ENCODE measurements at places on chromosomes 1 and 21.

DNA sequence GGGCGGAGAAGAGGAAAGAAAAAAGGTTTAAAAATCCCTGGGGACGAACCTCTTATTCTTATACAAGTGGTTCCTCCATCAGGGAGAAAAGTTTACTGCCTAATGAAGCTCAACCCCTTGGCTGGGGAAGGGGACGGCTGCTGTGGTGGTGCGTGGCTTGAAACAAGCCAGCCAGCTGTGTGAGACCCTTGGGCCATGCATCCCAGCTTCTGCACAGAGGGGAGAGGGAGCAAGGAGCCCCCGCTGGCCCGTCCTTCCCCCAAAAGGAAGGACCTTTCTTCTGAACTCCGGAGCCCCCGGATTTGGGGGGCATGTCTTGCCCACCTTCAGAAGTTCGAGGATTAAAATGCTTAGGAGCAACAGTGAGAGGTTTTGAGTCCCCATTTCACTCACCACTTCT, 67.3 kb downstream of the STUM start:
- no peak for DNase-seq

GRCh38 chr1:178702146-178702545, 22.9 kb upstream of the RALGPS2 start:
- no peak for DNase-seq

- DNase-seq: peak; percentile 70
Measured at GRCh38 chr1:109089242-109090015, 1.1 kb upstream of the TMEM167B start.

GRCh38 chr1:106780066-106780465, 276.4 kb upstream of the PRMT6 start:
- DNase-seq: no peak

GRCh38 chr1:159005161-159005560, 4.5 kb upstream of the IFI16 start:
- no peak for DNase-seq

- DNase-seq: no peak
Measured at GRCh38 chr1:93839753-93840152, 39.3 kb downstream of the DNTTIP2 start.

- DNase-seq: peak; percentile 78
Measured at GRCh38 chr1:28104866-28105467, 16.6 kb upstream of the EYA3 start.

- peak; percentile 58 for DNase-seq
Measured at GRCh38 chr1:11483581-11484320, 4.8 kb downstream of the DISP3 start.

DNA sequence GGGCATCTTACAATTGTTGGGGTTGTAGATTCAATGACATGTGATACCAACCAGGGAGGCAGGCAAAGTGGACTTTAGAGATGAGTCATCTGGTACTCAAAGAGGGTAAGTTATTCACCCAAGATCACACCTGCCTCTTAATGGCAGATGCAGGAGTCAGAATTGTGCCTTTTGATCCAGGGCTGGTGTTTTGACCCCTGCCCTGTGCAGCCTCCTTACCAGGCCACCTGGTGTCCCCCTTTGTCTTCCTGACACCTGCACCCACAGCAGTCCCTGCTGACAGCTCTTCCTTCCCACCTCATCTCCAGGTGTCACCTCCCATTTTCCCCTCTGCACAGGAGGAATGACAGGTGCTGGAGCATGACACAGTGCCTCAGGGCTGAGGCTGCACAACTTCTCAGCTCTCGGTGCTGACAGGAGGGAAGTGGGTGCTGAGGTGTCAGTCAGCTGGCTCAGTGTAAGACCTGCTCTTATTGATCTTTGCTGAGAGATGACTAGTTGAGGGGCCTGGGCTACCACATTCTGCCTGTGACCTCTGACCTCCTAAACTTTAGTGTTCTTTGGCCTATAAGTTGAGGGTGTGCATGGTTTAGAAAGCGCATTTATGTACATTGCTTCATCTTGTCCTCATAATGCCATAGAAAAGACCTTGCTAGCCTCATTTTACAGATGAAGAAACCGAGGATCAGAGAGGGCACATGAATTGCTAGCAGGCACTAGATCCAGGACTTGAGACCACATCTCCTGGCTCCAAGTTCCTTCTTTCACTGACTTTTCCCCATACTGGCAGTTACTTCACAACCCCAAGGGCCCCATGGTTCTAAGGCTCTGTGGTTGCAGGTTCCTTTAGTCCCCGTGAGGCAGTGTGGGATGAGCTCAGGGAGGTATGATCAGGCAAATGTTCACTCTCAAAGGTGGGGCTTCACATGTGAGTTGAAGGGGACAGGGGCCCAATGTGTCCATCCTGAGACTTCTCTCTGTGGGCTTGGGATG, 31.3 kb downstream of the CACNA1E start:
- DNase-seq: no peak

GRCh38 chr1:156513185-156513584, 12.6 kb upstream of the MEF2D start:
- no peak for DNase-seq

DNA sequence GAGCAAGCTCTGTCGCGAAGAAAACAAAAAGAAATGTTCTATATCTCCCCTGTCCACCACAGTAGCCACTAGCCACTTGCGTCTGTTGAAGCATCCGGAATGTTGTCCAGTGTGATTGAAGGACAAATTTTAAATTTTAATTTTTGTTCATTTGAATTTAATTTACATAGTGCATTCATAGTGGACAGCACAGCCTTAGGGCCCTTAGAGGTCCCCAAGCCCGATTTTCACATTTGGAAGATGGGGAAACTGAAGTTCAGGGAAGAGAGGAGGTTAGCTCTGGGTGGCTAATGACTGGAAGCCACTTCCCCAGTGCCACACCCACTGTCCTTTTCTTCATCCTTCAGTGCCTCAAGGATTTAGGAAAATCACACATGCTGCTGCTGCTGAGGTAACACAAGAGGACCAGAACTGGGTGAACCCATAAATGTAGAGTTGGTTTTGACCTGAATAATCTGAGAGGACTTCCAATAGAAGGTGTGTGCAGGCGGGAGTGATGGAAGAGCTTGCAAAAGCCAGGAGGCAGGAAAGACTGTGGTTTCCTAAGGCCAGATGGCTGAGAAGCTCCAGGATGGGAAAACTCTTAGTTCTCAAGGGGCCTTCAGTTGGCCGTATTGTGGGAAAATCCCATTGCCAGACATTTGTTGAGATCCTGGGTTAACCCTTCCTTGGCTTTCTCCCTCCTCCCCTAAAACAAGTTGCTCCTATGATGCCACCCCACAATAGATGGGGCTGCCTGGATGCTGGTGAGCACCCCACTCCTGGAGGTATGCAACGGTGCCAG, 49.5 kb downstream of the TRIM11 start:
- DNase-seq: no peak

DNA sequence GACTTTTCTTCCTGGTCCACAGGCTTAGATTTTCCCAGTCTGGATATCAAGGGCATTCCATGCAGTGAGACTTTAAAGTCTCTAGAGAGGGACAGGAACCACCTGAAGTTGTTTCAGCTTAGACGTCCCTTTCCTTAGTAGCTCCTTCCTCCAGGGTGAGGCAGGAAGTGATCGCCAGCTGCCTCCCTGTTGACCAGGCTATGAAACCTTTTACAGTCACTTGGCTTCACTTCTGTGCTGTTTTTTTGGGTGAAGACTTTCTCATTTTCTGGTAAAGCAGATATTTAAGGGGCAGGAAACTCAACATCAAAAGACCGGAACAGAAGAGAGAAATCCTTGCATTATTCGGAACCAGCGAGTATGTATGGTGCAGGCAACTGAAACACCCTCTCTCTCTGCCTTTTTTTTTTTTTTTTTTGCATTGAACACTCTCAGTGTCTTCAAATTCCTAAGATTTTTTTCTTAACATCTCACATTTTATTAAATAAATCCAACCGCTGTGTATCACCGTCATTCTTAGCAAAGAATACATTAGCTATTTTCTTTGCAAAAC, 234.6 kb upstream of the IRF2BP2 start:
- DNase-seq: no peak

DNA sequence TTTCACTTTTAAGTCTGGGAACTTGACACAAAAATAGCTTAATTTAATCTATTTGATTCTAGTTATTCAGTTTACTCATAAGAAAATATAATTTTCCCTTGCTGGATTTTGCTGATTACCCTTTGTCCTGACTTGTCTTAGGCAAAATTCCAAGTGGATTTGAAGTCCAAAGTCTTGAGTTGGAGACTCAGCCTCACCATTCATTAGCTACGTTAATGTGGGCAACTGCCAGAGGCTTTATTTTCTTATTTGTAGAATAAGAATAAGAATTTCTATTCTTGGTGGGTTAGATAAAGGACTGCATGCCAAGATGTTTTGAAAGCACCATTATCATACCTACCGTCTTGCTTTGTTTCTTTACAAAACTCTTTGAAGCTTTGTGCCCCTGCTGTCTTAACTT, 22.8 kb upstream of the PAPPA2 start:
- no peak for DNase-seq

- no peak for DNase-seq
Measured at GRCh38 chr1:5757187-5757805, 234.9 kb downstream of the NPHP4 start.

- no peak for DNase-seq
Measured at GRCh38 chr1:24418898-24419628, 3.5 kb downstream of the NIPAL3 start.

- DNase-seq: no peak
Measured at GRCh38 chr1:61221642-61222041, 139.3 kb downstream of the NFIA start.

- DNase-seq: no peak
Measured at GRCh38 chr1:22303816-22304215, 147.8 kb upstream of the ZBTB40 start.

DNA sequence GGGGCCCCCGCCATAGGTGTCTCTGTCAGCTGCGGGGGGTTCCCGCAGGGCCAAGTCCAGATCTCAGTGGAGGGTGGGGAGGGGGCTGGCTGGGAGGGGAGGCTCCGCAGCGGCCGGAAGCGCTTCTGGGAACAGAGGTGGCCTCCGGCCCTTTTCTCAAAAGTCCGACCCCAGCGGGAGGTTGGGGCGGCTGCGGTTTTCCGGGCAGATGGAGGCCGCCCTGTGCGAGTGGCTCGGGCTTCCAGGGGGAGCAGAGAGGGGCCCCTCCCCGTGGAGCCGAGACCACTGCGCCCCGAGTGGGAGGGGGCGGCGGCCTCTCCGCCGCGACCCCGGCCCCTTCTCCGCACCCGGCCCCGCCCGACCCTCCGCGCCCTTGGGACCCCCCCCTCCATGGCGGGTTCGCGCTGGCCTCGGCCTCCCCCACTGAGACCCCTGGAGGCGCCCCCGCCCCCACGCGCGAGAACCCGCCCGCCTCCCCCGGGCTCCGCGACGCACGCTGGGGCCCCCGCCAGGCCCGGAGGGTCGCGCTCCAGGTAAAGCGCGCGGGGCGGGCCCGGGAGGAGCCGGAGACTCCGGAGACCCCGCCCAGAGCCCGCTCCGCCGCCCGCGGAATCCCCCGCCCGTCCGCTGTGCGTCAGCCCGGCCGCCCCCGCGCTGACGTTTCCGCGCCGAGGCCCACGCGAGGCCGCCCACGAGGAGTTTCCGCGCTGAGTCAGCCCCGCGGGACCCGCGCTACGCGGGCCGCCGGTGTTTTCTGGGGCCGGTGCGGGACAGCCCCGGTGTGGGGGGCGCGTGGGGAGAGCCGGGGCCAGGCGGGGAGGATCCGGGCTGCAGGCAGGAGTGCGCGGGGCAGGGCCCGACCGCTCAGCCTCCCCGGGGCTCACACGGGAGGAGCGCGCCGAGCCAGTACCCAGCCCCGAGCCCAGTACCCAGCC, 5.2 kb downstream of the TNFRSF18 start:
- no peak for DNase-seq

DNA sequence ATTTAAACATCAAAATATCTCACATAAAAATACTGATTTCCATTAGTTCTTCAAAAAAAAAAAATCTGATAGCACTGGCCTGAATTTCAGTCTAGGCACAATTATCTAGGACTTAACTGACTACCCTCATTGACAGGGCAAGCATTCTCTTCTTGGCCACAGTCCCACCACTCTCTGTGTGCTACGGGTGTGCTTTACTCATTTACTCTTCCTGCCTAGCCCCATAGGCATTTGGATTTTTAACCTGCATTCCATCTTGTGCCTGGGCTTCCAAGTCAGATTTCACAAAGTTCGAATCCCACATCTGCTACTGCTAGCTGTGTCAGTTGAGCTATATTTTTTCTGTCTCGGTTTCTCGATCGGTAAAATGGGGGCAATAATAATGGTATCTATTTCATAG, 38.0 kb downstream of the PTPN14 start:
- no peak for DNase-seq

GRCh38 chr1:151718666-151719065, 2.1 kb upstream of the CELF3 start:
- DNase-seq: no peak

GRCh38 chr1:156905651-156906050, 12.1 kb downstream of the PEAR1 start:
- no peak for DNase-seq

- no peak for DNase-seq
Measured at GRCh38 chr1:51268634-51269033, 32.6 kb downstream of the RNF11 start.

DNA sequence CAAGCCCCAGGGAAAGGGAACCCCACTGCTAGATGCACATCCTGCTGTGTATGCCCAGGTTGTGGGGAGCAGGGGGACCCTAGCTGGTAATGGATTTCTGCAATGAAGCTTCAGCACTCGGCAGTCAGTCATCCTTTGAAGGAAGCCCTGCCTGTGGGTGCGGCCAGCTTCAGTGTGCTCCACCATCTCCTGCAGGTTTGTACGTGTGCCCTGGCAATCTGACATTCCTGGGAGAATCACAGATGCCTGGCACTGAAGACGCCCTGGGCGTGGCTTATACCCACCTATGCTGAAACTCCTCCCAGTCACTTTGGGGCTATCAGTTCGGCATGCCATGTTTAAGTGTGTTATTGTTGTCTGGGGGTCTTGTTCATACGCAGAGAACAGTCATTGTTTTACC, 6.8 kb downstream of the SPRR5 start:
- no peak for DNase-seq

DNA sequence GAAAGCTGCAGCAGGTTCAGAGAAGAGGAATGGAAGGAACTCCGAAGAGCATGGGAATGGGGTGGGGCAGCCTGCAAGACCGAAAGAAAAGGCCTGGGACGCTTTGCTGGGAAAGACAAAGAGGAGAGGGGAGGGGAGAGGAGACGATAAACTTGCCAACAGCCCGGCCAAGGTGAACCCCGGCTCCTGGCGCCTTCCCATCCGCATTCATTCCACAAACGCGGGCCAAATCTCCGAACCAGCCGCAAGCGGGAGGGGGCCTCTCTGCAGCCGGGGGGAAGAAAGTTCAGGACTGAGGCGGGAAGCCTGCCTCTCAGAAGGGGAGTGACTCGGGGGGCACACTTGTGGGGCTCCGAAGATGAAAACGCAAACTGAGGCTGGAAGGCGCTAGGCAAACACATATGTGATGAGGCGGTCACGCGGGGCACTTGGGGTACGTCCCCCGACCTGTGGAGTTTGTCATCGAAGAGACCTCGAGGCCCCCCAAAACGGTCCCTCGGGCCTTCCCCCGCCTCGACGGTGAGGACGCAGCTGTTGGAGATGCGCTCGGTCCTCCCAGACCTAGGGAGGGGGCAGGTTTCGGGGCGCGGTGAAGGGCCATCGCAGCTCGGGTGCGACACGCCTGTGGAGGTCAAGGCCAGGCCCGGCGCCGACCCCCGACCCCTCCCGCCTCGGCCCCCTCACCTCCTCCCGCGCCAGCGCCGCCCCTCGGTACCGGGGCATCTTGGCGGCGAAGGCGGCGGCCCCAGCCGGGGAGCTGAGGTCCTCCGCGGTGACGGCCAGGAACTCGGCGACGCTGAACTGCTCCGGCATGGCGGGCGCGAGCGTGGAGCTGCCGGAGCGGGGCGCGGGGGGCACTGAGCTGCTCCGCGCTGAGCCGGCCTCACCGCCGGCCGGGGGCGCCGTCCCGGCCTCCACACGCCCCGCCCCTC, at the start of gene ASAP3:
TSS of gene ASAP3 (minus strand) at position 859 of the 932 bp plus-strand sequence. CDS start at position 813, 46 bp downstream.
- peak; percentile 79 for DNase-seq
